Activated CD4-positive, CD25-positive, alpha-beta regulatory T cell treated with anti-CD3 and anti-CD28 coated beads, Interleukin-2, amount 50 U/mL, for 16 hours (primary cell): ENCODE measurements at places on chromosomes 4 and X.

DNA sequence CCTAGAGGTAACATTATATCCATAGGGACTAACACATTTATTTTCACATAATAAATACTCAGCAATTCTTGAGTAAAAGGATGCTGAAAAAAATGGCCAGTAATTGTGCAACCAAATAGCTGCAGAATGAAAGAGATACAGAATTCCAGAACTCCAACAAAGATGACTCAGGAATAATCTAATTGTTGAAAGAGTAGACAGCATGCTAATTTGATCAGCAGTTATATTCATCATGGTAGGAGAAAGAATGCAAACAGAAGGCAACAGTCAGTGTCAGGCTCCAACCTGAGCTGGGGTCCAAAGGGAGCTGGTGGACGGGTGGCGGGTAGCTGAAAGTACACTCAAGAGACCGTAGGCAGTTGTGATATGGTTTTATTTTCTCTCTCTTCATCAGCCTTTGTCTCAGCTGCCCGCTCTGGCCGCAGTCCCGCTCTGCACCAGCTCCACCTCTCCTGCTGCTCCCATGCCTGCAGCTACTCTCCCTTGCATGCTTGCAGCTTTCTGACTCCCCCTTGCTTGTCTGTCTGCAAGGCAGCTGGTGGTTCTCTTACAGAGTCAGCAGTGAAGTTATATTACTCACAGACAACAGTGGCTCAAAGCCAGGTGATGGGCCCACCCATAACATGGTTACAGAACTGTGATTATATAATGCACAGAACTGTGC is 1150.1 kb downstream of the STIM2 start:
- no peak for DNase-seq

GRCh38 chrX:28590396-28590795 is 3.1 kb downstream of the IL1RAPL1 start:
- DNase-seq = no peak

GRCh38 chr4:176611951-176612350 is 180.8 kb downstream of the VEGFC start:
- no peak for DNase-seq

DNA sequence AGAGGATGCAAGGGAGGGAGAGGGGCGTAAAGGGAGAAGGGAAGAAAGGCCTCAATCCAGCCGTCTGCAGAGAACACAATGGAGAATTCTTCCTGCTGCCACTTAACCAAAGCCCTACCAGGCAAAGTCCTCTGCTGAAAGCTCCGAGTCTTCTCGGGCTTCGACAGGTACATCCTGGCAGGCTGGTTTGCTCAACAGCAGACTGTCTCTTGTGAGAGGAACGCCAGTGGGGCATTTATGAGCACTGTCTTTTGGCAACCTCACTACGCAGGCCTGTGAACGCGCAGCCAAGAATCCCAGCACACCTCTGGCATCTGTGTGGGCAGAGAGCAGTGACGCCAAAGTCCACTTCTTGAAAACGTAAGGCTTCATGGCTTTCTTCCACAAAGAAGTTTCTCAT is 207.5 kb upstream of the FAM9B start:
- DNase-seq = no peak
